ENCODE measurements at places on chromosomes 5 and 9. TPM values are rescaled to one million over a fixed set of nuclear protein-coding genes. Genes with fewer than 3 reads are reported as not detected.

The HBEGF gene
- total RNA-seq = 206 TPM

The SHOC1 gene
- total RNA-seq = 0.07 TPM

The ERAP2 gene
- total RNA-seq = 17.4 TPM

The PAPPA gene
- 0.68 TPM for total RNA-seq

The FBXW11 gene
- 83.4 TPM for total RNA-seq

The BAAT gene
- 0.07 TPM for total RNA-seq

The PCDHB6 gene
- total RNA-seq = not detected

The CDH12 gene
- total RNA-seq = not detected

The CCL19 gene
- not detected for total RNA-seq

The RLN1 gene
- 0.21 TPM for total RNA-seq

The ZBED3 gene
- 0.68 TPM for total RNA-seq

The PRR16 gene
- total RNA-seq = 0.36 TPM

The CD74 gene
- 2.4 TPM for total RNA-seq

The MYMK gene
- not detected for total RNA-seq

The RAD17 gene
- total RNA-seq = 24.8 TPM

The JAKMIP2 gene
- not detected for total RNA-seq

The FREM1 gene
- total RNA-seq = 0.14 TPM

The TMEM252 gene
- not detected for total RNA-seq

The GGTA1 gene
- under 0.01 TPM for total RNA-seq

The SLC22A4 gene
- total RNA-seq = 0.71 TPM

The ANAPC2 gene
- total RNA-seq = 17.4 TPM

The PCDHGC5 gene
- total RNA-seq = 1.1 TPM

The OTP gene
- total RNA-seq = not detected

The IFNE gene
- total RNA-seq = 3.4 TPM

The RALGPS1 gene
- 4.7 TPM for total RNA-seq

The QRFP gene
- not detected for total RNA-seq

The UGT3A2 gene
- total RNA-seq = not detected

The PRUNE2 gene
- total RNA-seq = under 0.01 TPM

The SLU7 gene
- total RNA-seq = 67.3 TPM

The SPINK6 gene
- not detected for total RNA-seq

The SLC1A3 gene
- 16.9 TPM for total RNA-seq

The PSD2 gene
- under 0.01 TPM for total RNA-seq

The PTPRD gene
- 3.2 TPM for total RNA-seq

The CTSL gene
- 167 TPM for total RNA-seq

The ADAMTSL1 gene
- 0.68 TPM for total RNA-seq

The RANBP17 gene
- 5.5 TPM for total RNA-seq

The GZMA gene
- total RNA-seq = not detected

The TXNDC8 gene
- total RNA-seq = not detected

The ADAMTS12 gene
- under 0.01 TPM for total RNA-seq

The HMMR gene
- 0.34 TPM for total RNA-seq

The STOM gene
- total RNA-seq = 246 TPM

The ECM2 gene
- total RNA-seq = 1.7 TPM

The TAS2R1 gene
- total RNA-seq = not detected

The SLC34A3 gene
- under 0.01 TPM for total RNA-seq

The EIF4E1B gene
- total RNA-seq = not detected

The PIP5K1B gene
- total RNA-seq = 1.9 TPM

The PCDHB8 gene
- 0.57 TPM for total RNA-seq

The MARCHF11 gene
- not detected for total RNA-seq

The SLC6A3 gene
- total RNA-seq = not detected

The DMRT3 gene
- total RNA-seq = not detected

The PCDHGA9 gene
- total RNA-seq = 0.34 TPM

The GABRA6 gene
- total RNA-seq = not detected

The HTR4 gene
- total RNA-seq = not detected

The GPR151 gene
- not detected for total RNA-seq

The CDKN2A gene
- total RNA-seq = 19.5 TPM

The LCN1 gene
- total RNA-seq = not detected

The PWWP2A gene
- total RNA-seq = 14.4 TPM

Measured in nasal cavity respiratory epithelium epithelial cell of viscerocranial mucosa (primary cell).